GM12864 (cell line): ENCODE measurements at places on chromosomes 3 and 15.
A peak's percentile ranks its signal among the peaks of the same experiment; 100 is the strongest.

DNA sequence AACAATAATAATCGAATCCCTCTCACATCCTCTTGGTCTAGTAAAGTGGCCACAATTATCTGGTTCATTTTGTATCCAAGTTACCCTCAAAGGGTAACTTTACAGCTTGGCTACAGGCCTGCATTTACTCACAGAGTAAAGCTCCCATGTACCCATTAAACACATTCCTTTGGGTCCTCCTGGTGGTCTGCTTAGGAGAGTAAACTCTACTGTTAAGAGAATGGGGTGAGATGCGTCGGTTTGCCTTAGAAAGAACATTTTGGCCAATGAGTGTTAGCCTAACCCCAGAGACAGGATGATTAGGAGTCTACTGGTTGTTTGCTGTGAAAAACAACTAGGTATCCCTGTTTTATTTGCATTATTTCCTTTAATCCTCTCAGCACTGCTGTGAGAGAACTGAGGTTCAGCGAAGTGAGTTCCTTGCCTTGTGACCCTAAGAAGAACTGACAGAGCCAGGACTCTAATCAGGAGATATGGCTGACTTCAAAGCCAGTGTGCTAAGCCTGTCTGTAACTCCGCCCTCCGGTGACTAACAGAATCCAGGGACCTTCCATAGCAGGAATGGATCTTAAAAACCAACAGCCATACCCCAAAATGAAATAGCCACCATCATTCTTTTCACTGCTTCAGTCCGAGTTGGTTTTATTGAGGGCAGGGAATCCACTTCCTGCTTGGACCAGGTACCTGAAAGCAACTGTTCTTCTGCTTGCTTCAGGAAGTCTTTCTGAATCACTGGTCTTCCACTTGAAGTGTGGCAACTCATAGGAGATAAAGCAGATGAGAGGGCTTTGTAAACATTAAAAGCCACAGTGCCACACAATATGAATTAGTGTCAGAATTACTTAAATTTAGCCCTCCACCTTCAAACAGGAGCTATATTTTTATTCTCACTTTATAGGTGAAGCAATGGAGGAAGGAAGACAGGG is 317.3 kb upstream of the WNT5A start:
- DNase-seq: no peak

DNA sequence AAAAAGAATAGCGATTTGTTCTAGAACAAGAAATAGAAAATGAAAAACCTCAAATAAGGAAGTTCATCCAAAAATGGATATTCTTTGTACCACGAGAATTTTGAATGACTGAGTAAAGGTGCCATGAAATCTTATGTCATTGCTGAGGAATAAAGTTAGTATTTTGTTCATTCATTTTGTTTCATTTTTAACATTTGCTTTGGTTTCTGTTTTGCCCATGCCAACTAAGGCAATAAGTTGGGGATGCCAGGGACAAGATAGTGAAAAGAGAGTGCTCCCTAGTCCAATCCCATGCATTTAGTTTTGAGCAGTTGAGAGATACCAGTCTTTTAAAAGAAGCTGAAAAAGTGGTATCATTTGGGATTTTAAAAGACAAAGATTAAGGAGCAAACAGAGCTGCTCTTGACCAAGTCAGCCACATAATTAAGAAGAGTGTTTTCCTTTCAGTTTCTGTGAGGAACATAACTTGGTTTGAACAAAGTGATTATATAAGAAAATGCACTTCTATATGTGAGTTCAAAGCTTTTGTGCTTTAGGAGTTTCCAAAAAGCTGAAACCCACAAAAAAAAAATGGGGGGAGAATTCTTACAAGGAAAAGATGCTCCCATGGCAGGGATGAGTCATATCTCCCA is 201.4 kb downstream of the PLOD2 start:
- no peak for DNase-seq

- no peak for DNase-seq
These were observed 36.7 kb downstream of the ZBTB11 start for GRCh38 chr3:101640256-101640655.

- peak; percentile 4 for DNase-seq
These were observed 285.0 kb downstream of the CLSTN2 start for GRCh38 chr3:140219923-140220452.

GRCh38 chr3:178084938-178085816 is 451.1 kb upstream of the KCNMB2 start:
- DNase-seq: no peak

DNA sequence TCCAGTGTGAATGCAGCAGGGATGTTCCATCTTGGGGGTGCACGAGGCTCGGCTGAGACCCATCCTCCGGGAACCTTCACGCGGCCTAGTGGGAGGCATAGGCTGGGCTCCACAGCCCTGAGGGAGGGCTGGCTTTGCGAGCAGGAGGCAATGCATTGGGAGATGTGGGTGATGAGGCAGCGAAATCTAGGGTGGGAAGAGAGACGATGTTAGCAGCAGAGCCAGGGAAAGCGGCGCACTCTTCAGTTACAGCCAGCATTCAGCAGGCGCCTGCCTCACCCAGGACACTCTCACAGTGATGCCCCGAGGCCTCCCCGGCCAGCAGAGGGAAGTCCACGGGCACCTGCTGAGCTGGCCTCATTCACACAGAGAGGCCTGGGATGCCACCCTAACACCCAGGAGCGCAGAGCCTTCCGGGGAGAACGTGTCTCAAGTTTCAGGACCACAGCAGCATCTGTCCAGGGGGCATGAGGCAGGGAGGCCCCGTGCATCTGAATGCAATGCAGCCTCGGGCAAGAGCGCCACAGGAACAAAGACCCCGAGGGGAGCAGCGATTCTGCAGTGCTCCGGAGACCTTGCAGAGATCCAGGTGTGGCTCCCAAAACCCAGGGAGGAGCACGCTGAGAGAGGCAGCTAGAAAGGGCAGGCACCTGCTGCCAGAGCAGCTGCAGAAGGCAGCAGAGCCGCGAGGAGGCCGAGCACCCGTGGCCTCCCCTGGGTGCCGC is 102.4 kb downstream of the NUP210 start:
- DNase-seq: no peak
